CD4-positive, alpha-beta memory T cell (primary cell): ENCODE measurements at places on chromosomes 2 and 18. TPM values are rescaled to one million over a fixed set of nuclear protein-coding genes. Genes with fewer than 3 reads are reported as not detected.
A peak's percentile ranks its signal among the peaks of the same experiment; 100 is the strongest.

DNA sequence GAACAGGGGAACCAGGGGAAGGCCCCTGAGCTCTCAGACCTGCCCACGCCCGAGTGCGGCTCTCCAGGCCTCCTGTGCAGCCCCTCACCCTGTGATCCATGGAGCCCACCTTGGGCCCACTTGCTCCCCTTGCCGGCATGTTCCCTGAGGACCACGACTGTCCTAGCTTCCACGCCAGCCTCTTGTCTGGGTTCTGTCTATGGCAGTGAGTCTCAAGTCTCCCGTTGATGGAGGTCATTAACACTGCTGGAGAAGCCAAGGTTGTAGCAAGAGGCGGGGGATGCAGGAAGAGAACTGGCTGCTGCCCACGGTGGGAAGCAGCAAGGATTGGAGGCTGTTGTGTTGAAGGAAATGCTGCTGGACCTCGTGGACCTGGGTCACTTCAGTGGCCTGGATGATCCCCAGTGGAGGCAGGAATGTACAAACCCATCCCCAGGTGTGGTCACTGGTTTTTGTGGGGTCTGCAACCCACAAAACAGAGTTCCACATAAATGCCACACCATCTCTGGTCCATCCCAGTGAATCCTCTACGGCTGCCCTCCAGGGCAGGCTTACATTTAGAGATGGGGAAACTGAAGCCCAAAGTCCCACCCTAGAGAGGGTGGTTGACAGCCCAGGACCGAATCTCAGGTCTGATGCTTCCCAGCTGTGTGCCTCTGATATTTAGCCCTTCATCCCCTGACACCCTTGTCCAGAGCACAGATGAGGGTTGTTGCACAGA is 150.3 kb downstream of the NDUFA10 start:
- no peak for DNase-seq

Gene MYOM1
- total RNA-seq, result 4.2 TPM

DNA sequence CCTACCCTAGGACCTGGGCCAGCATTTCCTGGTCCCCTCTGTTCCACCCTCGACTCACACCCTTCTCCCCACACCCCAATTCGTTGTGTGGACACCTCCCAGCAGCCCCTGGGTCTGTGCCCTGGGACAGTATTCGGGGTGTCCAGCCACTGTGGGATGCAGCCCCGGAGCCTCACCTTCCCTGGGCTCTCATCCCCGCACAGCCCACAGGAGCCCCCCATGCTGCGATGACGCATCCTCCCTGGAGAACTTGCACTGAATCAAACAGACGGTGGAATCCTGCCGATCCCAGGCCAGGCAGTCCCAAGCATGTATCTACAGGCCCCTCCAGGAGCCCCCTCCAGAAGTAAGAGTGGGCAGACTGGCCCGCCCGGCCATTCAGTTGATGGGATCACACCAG is 9.7 kb downstream of the ITM2C start:
- DNase-seq, result no peak

DNA sequence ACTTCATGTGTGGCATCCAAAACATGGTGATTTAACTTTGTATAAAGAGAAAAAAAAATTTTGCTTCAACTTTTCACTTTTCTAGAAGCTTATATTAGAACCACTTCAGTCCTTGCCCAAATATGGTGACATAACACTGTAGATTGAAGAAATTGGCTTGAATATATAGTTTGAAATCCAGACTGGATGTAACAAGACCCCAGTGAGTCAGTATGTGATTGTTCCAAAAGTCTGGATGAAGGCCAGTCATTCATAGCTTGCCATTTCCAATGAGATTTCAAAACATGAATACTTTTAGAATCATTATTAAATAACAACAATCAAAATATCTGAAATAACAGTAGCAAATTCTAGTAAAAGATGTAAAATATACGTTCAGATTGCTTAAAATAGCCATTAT is 104.8 kb upstream of the FN1 start:
- DNase-seq, result no peak

- DNase-seq, result no peak
Measured at GRCh38 chr2:6934758-6935651, 17.8 kb downstream of the RNF144A start.

DNA sequence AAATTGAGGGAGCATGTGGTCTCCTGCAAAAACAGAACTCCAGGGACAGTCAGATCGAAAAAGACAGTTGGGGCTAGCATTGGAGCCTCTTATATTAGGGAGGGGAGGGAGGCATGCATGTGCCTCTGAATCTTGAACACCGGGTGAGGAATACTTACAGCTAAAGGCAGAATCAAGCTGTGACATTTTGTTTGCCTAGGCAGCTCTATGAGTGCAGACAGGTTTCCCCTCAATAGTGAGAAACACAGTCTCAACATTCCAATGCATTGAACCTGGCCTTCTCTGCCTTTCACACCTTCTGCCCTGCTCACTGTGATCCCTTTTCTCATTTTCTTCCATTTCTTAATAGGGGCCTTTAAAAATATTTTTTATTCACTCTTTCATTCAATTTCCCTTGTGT is 140.4 kb downstream of the THSD7B start:
- DNase-seq, result no peak

Gene SERPINB7
- total RNA-seq, result not detected

- DNase-seq, result peak; percentile 62
Measured at GRCh38 chr18:7566567-7567473, at the start of gene PTPRM. Gene PTPRM (plus strand): TSS chr18:7567316. CDS start chr18:7567819, 503 bp downstream.
